Islet precursor cell (in vitro differentiated cells): ENCODE measurements at places on chromosomes 5 and 9.
A peak's percentile ranks its signal among the peaks of the same experiment; 100 is the strongest.

DNA sequence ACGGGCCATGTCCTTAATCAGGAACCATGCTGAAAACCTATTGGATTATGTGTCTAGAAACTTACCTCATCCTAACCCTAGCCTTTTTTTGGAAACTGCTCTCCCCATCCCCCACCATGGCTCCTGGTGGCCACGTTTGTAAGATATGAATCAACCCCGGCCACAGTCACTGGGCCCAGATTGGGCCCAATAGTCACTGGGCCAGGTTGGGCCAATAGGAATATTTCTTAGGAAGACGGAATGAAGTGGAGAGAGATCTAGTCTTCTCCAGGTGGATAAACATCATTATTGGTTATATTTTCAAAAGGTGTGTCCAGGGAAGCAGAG, 468.7 kb downstream of the ARHGEF28 start:
- DNase-seq, result no peak

DNA sequence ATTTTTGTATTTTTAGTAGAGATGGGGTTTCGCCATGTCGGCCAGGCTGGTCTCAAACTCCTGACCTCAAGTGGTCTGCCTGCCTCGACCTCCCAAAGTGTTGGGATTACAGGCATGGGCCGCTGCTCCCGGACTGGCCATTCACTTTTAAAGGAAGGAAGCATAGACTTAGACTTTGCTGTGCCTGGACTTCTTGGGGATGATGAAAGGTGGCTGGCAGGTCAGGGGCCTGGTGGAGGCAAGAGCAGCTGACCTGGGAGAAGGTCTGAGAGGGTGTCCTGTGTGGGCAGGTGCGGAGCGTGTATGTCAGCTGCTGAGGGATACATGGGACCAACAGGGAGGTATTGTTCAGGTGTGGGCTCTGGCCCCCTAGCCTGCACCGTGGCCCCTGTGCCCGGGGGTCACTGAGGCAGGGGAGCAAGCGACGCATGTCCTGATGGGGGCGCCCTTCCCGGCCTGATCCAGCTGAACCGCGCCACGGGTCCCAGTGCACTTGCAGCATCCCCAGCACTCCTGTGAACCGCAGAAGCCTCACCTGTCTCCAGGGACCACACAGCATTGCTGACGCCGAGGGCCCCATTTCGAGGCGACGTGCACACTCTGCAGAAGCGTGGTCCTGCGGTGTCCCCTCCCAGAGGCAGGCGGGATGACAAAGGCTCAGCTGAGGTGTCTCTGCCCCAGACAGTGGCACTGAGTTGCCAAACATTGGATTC, 23.1 kb downstream of the NDUFS6 start:
- no peak for DNase-seq

DNA sequence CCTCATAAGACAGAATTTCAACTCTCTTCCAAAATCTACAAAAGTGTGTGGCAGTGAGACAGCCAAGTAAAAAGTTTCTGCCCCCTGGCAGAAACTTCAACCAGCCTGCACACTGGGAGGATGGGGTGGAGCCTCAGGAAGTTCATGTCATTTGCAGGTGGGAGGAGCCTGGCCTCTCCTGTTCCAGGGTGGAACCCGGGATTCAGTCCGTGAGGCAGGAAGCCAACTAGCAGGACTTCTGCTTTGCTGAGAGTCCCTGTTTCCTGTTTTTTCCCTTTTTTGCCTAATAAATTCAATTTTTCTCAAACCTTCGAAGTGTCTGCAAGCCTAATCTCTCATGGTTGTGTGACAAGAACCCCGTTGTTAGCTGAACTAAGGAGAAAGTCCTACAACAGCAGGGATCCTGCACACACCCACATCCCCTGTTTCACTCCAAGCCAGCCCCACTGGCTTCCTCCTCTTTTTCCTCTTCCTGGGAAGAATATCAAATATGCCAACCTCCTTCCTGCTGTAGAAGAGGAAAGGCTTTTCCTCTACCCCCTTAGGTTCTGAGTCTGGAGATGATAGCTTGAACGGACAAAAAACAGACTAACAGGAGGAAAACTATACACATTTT, 69.3 kb downstream of the ALDH7A1 start:
- no peak for DNase-seq

DNA sequence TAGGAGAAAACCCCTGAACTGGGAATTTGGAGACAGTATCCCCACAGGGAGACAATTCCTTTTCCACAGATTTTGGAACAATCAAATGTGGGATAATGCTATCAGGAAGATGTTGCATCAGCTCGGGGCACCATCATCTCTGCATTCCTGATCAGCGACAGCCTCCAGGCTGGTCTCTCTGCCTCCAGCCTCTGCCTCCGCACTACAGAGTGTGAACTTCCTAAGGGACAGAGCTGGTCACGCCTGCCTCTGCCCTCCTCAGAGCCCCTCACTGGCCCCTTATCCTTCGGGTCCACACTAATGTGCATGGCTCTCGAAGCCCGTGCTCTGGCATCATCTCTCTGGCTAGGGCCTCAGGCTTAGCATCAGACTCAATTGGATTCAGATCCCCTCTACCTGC, 8.6 kb downstream of the FOXI1 start:
- DNase-seq, result no peak

DNA sequence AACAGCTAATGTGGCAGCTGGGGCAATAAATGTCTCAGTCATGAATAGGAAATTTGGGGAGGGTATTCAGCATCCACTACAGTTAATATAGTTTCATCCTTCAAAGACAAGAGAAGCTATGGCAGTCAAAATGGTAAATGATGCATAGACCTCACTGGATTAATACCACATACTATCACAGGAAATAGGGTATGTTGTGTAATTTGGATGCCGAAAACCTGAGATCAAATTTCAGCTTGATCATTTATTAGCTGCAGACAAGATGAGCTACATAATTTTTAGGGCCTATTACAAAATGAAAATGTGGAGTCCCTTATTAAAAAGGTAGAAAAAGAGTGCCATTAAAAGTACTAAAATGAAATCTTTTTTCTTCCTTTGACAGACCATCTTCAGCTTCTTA, 112.6 kb upstream of the MTAP start:
- no peak for DNase-seq

- DNase-seq, result no peak
Observed at GRCh38 chr9:105216440-105217178, 27.8 kb upstream of the SLC44A1 start.

- no peak for DNase-seq
Observed at GRCh38 chr5:16726538-16726946, 109.7 kb upstream of the RETREG1 start.

DNA sequence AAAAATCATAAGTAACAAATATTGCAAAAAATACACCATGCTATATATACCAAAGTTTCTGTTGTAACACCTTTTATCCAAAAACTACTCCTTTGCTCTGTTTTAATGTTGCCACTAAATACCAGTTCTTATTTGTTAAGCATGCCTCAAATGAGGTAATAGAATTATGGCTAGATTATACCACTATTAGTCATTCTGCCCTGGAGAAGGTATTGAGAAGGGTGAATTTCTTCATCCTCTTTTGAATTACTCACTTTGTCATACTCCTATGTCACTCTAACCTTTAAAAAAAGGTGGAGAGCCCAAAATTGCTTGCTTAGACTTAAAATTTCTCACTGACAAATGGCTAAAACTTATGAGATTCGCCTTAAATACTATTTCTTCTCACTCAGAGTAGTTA, 750.9 kb downstream of the MAT2B start:
- DNase-seq, result no peak

DNA sequence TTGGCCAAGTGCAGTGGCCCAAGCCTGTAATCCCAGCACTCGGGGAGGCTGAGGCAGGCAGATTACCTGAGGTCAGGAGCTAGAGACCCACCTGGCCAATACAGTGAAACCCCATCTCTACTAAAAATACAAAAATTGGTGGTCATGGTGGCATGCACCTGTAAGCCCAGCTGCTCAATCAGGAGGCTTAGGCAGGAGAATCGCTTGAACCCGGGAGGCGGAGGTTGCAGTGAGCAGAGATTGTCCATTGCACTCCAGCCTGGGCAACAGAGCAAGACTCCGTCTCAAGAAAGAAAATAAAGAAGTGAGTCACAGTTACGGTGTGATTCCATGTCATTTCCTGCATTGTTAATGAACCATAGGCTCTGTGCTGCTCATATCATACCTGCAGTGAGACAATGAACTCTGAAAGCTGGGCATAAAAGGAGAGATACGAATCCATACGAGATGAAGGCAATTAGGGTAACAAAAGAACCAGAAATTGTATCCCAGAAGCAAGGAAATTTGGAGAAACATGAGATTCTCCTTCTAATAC, 44.6 kb downstream of the TIMD4 start:
- DNase-seq, result no peak

DNA sequence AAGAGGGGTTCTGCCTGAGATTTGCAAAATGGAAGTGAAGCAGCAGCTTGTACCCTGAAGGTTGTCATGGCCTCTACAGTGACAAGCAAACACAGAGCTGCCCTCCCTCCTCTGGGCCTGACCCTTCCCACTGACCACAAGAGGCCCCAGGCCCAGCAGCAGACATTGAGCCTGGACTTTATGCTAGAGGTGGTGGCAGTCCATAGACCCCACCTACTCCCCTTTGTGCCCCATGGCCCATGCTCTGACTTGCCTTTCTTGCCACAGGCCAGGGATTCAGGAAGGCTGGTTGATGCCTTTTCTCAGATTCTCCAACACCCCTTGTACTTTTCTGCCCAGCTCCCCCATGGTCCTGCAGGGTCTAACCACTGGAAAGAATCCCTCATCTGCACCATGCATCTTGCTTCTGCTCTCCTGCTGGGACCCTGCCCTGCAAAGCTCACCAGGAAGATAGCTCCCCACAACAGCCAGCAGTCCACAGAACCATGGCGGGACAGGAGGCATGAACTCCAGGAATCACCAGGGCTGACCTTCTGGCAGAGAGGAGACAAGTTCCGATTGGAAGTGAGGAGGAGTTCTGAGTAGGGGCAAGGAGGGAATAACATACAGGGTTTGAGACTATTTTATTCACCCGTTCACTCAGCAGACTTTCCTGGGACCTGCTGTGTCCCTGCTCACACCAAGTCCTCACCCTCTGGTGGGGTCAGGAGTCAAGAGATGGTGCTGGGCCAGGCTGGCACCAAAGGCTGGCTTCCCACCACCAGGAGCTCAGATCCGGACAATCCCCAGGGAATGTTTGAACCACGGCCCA, 263.8 kb downstream of the SYK start:
- peak; percentile 32 for DNase-seq

DNA sequence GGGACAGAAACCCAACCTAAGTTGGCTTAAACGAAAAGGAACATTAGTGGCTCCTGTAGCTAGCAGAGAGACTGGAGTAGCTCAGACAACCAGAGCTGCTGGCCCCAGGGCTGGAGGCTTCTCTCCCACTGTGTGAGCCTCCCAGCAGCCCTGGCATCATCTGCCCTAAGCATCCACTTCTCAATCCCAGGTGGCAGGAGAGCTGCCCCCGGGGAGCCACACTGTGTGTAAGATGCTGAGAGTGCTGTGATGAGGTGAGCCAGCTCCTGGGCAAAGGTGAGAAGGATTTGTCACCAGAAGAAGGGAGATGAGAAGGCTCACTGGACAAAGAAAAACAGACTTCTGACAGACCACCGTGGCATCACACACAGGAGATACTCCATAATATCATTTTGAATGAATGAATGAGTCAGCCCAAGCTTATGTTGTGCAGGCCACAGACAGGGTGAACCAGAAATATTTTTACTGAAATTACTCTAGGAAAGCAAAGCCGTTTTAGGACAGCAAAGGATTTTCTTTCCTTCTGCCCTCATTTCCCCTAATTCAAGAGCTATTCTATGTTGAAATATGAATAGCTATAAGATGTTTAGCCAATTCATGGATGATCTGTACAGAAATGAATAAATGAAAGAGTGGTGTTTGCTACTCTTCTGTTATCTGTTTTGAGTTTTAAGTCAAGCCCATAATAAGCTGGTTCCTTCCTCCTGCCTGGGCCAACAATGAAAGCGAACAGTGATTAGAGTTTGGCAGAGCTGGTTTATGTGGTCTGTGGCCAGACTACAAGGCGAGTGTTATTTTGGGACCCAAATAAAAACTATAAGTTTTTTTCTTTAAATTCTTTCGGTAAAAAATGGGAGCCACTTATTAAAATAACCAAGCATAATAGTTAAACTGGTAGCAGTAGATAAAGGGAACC, 57.4 kb upstream of the ECM2 start:
- DNase-seq, result no peak

GRCh38 chr5:143534761-143535154, 131.3 kb upstream of the NR3C1 start:
- DNase-seq, result no peak

- DNase-seq, result no peak
Observed at GRCh38 chr9:111095441-111095840, 57.2 kb upstream of the LPAR1 start.

- no peak for DNase-seq
Observed at GRCh38 chr9:93890436-93890935, 64.7 kb downstream of the BARX1 start.
